ENCODE measurements at places on chromosomes 2 and 18. TPM values are rescaled to one million over a fixed set of nuclear protein-coding genes. Genes with fewer than 3 reads are reported as not detected.
A peak's percentile ranks its signal among the peaks of the same experiment; 100 is the strongest.

Gene CNDP1
- total RNA-seq, result not detected

Gene SRD5A2
- 0.04 TPM for total RNA-seq

DNA sequence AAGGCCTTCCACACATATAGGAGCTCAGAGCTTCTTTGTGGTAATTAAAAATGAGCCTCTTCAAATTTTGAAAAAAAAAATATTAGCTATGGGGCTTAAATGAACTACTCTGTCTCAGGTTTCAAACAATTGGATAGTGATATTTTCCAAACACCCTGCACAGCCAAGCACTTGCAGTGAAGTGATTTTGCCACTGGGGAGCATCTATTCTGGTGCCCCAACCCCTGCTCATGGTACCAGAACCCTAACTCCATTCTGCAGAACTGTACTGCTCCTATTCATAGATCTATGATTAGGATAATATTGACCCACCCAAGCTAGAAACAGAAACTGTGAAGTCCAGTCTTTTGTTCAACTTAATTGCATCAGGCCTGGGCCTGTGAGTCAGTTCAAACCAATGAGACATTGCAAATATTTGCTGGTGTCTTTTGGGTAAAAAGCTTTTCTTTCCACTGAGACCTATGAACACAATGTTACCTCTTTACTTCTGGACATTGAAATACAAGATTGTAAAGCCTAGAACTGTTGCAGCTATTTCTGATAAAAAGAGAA is 324.0 kb downstream of the GALNT13 start:
- H3K36me3 ChIP-seq, result no peaks in the 10 kb centered on the region
- H3K27me3 ChIP-seq, result no peaks in the 10 kb centered on the region

DNA sequence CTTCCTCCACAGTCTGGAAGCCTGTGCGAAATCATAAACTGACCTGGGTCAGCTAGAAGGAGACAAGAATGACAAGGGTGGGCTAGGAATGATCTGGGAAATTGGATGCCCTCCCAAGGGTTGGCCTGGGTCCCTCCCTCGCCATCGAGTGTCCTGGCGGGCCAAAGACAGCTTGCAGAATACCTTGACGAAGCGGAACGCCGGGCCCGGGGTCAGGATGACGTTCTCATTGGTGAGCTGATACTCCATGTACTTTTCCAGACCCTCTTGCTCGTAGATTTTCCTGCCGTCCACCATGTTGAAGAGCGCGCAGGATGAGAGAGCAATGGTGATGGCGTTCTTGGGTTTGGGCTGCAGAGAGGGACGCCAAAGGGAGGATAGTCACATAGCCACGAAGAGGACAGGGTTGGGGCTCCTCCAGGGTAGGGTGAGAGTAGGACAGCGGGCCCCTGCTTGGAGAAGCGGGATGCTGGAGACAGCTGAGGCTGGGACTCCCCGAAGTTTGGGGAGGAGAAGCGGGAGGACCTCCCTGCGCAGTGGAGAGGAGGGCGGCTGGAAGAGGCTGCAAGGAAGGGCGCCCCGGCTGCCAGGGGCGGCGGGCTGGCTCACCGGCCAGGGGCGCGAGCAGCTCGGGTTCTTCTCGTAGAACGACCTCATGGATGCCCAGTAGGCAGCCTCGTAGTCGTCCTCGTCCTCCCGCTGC is 5.3 kb downstream of the NT5C1B start:
- no peak overlapping the region for H3K4me3 ChIP-seq
- H3K27me3 ChIP-seq, result no peaks in the 10 kb centered on the region
- H3K27ac ChIP-seq, result no peak overlapping the region
- no peaks in the 10 kb centered on the region for H3K36me3 ChIP-seq

- H3K36me3 ChIP-seq, result no peaks in the 10 kb centered on the region
- no peak overlapping the region for H3K4me3 ChIP-seq
- H3K4me1 ChIP-seq, result no peaks in the 10 kb centered on the region
- H3K27me3 ChIP-seq, result no peaks in the 10 kb centered on the region
Observed at GRCh38 chr18:55152801-55153200, 193.5 kb upstream of the CCDC68 start.

DNA sequence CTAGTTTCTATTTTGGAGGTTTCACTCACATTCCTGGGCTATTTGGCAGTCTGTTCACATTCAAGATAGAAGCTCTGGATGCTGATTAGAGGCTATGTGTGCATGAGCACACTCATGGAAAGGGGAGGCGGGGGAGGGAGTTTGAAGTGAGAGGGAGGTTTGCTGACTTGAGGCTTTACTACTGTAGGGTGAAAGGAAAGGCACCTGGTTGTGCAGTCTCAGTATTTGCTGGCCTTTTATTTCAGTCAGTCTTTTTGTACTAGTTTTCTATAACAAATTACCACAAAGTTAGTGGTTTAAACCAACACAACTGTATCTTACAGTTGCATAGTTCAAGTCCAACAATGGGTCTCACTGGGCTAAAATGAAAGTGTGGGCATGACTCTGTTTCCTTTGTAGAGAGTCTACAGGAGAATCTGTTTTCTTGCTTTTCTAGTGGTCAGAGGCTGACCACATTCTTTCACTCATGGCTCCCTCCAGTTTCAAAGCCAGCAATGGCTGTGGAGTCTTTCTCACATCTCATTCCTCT is 47.7 kb upstream of the NR4A2 start:
- no peaks in the 10 kb centered on the region for H3K36me3 ChIP-seq
- H3K27ac ChIP-seq, result no peak overlapping the region
- H3K4me1 ChIP-seq, result no peaks in the 10 kb centered on the region
- no peak for DNase-seq
- no peak overlapping the region for H3K4me3 ChIP-seq

Gene LRPPRC
- 62.9 TPM for total RNA-seq

DNA sequence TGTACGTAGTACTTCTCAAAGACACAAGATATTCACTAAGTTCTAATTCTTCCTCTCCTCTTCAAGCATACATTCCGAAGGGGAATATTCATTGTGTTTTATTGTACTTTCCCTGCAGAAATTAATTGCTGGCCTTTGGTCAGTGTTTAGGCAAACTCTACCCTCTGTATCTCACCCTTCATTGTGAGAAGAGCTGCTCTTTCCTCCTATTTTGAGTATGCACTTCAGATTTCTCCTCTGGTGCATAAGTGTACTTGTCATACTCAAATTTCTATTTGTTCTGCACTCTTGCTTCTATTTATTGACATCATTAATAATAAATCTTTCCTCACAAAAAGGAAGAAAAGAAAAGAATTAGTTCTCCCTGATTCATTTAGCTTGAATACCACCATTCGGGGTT is 485.4 kb upstream of the SLC8A1 start:
- H3K4me1 ChIP-seq, result no peaks in the 10 kb centered on the region
- DNase-seq, result no peak
- no peak overlapping the region for H3K4me3 ChIP-seq
- no peaks in the 10 kb centered on the region for H3K36me3 ChIP-seq
- no peak overlapping the region for H3K27ac ChIP-seq
- H3K27me3 ChIP-seq, result no peaks in the 10 kb centered on the region

GRCh38 chr2:56464613-56465012 is 280.8 kb downstream of the CCDC85A start:
- no peaks in the 10 kb centered on the region for H3K4me1 ChIP-seq
- no peak overlapping the region for H3K27ac ChIP-seq
- H3K27me3 ChIP-seq, result no peaks in the 10 kb centered on the region
- no peak overlapping the region for H3K4me3 ChIP-seq
- no peaks in the 10 kb centered on the region for H3K36me3 ChIP-seq
- no peak for DNase-seq

- no peak overlapping the region for H3K4me3 ChIP-seq
- H3K27ac ChIP-seq, result no peak overlapping the region
- H3K27me3 ChIP-seq, result no peaks in the 10 kb centered on the region
- no peaks in the 10 kb centered on the region for H3K36me3 ChIP-seq
- no peaks in the 10 kb centered on the region for H3K4me1 ChIP-seq
Observed at GRCh38 chr2:100818606-100819369, 1.2 kb upstream of the NPAS2 start.

Gene MAPRE3
- total RNA-seq, result 0.65 TPM

- no peaks in the 10 kb centered on the region for H3K36me3 ChIP-seq
- H3K27me3 ChIP-seq, result no peaks in the 10 kb centered on the region
- H3K27ac ChIP-seq, result no peak overlapping the region
- no peak for DNase-seq
- H3K4me3 ChIP-seq, result no peak overlapping the region
Observed at GRCh38 chr2:119734047-119734446, 25.7 kb upstream of the PTPN4 start.

DNA sequence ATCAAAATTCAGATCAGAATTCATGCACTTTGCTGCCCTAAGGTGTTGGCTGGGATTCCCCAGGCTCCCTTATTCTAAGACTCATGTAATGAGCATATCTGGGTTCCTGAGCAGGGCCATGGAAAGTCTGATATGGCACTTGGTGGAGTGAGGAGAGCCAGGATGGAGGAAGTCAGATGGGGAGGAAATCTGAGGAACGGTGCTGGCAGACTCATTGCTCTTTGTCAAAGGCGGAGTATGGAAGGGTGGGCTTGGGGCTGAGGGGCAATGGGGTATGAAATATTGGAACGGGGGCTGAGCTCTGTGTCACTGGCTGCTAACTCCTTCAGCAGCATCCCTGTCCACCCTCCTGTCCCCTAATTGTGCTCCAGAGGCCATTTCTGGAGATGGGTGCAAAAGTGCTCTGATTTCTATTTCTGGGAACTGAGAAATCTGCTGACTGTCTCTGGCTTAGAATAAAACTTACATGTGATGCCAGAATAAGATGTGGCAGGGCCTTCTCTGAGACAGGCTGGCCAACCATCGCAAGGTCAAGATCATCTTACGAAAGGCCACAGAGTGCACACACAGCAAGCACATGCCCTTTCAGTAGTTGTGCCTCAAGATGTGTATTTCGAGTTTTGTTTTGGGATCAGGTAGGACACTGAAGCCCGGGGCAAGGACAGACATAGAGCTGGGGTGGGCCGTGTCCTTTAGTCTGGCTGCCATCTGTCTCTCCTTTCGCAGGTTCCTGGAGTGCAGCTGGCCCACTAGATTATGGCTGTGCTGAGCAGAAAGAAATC is 480.0 kb upstream of the HS6ST1 start:
- H3K27me3 ChIP-seq, result no peaks in the 10 kb centered on the region
- H3K4me3 ChIP-seq, result no peak overlapping the region
- H3K4me1 ChIP-seq, result peaks cover 7% of the 10 kb centered on the region
- H3K27ac ChIP-seq, result no peak overlapping the region

GRCh38 chr2:210309548-210310233 is 5.3 kb downstream of the MYL1 start:
- no peak overlapping the region for H3K27ac ChIP-seq
- H3K4me1 ChIP-seq, result no peaks in the 10 kb centered on the region
- no peaks in the 10 kb centered on the region for H3K27me3 ChIP-seq
- no peak overlapping the region for H3K4me3 ChIP-seq
- no peaks in the 10 kb centered on the region for H3K36me3 ChIP-seq
- no peak for DNase-seq

GRCh38 chr2:64533882-64534281 is 9.8 kb downstream of the AFTPH start:
- no peaks in the 10 kb centered on the region for H3K27me3 ChIP-seq
- H3K36me3 ChIP-seq, result peaks cover 12% of the 10 kb centered on the region
- H3K4me3 ChIP-seq, result no peak overlapping the region
- DNase-seq, result no peak

Gene MFF
- 198 TPM for total RNA-seq

Gene RNPEPL1
- 28.4 TPM for total RNA-seq

DNA sequence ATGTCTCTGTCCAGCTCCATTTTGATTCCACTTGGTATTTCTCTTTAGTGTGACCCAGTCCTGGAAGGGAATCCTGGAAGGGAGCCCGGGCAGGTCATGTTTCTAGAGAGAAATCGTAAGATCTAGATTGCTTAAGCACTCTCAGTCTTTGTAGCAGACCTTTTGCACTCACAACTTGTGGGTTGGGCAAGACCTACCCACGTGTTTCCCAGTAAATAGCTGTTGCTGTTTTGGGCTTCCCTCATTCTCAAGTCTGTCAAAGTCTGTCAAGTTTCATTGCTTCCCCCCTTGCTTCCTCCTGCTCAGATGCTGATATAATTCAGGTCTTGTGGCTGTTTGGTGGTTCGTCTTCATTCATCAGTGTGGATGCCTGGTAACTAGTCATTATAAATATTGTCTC is 17.4 kb upstream of the NEMP2 start:
- H3K4me1 ChIP-seq, result peaks cover 32% of the 10 kb centered on the region
- H3K27ac ChIP-seq, result no peak overlapping the region
- no peak for DNase-seq

Gene GKN1
- not detected for total RNA-seq

Gene ALLC
- not detected for total RNA-seq

DNA sequence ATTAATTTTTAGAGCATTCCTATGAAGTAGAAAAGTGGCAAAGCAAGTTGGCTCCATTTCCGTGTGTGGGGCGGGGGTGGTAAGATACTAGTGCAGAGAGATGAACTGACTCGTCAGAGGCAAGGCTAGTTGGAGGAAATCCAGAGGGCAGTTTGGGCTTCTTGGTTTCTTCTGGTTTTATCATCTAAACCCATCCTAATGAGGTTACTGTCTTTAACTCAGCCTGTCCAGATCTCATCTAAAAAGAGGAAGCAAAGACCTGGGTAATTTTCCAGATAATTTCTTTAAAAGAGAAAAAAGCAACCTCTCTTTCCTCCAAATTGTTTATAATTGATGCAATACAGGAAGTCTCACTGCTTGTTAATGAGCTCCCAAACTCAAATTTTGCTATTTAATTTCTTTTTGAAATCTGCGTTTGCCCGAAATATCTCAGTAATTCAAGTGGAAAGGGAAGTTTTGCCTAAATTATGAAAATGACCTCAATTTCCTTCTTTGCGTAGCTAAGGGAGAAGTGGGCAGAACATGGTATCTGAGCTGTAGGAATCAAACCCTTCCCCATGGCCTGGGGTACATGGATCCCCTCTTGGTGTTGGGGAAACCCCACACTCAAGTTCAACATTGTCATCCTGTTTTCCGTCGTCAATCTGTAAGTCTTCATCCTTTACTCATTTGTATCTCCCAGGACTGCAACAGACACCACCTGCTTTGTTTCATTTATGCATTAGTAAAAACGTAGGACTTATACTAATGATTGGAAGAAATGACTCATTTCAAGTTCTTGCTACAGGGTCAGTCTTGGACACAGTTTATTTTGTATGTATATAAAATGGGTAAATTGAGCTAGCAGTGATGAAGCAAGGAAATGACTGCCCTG is 89.1 kb upstream of the KLF7 start:
- H3K4me3 ChIP-seq, result peak overlapping the region; percentile 70
- peak overlapping the region; percentile 99 for H3K27ac ChIP-seq
- H3K36me3 ChIP-seq, result no peaks in the 10 kb centered on the region
- H3K27me3 ChIP-seq, result no peaks in the 10 kb centered on the region

Gene MYL1
- total RNA-seq, result not detected

DNA sequence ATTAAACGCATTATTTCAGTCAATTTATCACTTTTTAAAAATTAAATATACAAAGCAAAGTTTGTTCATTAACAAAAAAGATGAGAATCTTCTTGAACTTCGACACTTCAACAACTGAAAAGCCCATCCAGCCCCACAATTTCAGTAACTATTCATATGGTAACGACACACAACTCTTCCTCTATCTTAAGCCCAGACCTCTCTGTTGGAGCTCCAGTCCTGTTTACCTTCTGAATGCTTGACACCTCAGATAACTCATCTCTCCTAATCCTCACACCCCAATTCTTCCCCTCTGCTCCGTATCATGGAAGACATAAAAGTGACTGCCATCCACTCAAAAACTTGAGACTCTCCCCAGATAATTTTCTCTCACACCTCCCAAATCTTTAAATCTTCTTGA is 12.6 kb downstream of the USP37 start:
- H3K4me3 ChIP-seq, result no peak overlapping the region
- no peaks in the 10 kb centered on the region for H3K27me3 ChIP-seq
- DNase-seq, result no peak
- H3K4me1 ChIP-seq, result peaks cover 3% of the 10 kb centered on the region

Data from Karpas-422 (cell line).